Activated CD4-positive, alpha-beta T cell treated with anti-CD3 and anti-CD28 coated beads for 24 hours (primary cell): ENCODE measurements at places on chromosomes 16 and 17.

GRCh38 chr17:33120103-33120502 lies 128.5 kb downstream of the SPACA3 start:
- DNase-seq = no peak

GRCh38 chr17:81412490-81413093 lies 17.3 kb downstream of the BAHCC1 start:
- peak; percentile 21 for DNase-seq

DNA sequence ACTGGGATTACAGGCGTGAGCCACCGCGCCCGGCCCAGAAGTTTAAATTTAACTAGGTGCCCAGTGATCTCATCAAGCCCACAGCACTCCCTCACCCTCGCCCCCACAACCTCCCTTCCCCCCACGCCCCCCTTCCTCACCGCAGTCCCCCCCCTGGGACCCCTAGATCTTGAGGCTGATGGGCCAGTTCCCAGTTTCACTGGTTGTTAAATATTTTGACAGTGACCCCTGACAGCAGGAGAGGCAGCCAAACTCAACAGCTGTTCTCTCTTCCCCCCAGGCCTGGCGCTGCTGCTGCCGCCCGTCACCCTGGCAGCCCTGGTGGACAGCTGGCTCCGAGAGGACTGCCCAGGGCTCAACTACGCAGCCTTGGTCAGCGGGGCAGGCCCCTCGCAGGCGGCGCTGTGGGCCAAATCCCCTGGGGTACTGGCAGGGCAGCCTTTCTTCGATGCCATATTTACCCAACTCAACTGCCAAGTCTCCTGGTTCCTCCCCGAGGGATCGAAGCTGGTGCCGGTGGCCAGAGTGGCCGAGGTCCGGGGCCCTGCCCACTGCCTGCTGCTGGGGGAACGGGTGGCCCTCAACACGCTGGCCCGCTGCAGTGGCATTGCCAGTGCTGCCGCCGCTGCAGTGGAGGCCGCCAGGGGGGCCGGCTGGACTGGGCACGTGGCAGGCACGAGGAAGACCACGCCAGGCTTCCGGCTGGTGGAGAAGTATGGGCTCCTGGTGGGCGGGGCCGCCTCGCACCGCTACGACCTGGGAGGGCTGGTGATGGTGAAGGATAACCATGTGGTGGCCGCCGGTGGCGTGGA lies 15.6 kb downstream of the QPRT start:
- DNase-seq = no peak

DNA sequence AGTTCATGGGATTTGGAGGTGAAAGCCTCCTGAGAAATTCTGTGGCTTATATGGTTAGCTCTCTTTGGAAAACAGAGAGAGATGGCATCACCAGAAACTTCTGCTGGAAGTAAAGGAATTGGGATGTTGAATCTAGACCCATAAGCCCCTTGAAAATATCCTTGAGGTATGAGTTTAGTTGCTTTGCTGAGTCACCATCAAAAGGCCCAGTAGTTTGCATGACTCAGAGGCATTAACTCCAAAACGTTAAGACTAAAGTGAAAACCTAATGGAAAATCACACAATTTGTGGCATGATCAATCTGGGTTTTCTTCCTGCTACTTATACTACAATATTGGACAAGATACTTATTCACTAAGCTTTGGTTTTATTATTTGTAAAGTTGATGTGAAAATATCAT lies 349.2 kb upstream of the SALL1 start:
- no peak for DNase-seq

- no peak for DNase-seq
Observed at GRCh38 chr16:27214084-27214961, 11.0 kb downstream of the KDM8 start.
